ENCODE measurements at places on chromosomes 7 and 10. TPM values are rescaled to one million over a fixed set of nuclear protein-coding genes. Genes with fewer than 3 reads are reported as not detected.

SCIN gene
- total RNA-seq: 51.0 TPM

DNA sequence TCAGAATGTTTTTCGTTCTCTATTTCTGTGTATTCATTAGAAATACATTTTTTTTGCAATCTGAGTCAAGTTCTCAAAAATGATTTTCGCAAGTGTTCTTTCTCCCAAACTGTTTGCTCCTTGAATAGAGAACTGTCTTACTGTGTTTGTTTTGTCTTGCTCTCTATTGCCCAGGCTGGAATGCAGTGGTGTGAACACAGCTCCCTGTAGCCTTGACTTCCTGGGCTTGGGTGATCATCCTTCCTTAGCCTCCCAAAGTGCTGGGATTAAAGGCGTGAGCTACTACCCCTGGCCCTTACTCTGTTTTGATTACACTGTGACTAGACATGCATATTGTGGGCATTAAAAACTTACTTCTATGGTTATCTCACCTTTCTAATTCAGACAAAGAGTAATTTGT is 56.7 kb downstream of the LUC7L2 start:
- DNase-seq: no peak

URGCP gene
- total RNA-seq: 47.9 TPM

EMX2 gene
- total RNA-seq: not detected

DNA sequence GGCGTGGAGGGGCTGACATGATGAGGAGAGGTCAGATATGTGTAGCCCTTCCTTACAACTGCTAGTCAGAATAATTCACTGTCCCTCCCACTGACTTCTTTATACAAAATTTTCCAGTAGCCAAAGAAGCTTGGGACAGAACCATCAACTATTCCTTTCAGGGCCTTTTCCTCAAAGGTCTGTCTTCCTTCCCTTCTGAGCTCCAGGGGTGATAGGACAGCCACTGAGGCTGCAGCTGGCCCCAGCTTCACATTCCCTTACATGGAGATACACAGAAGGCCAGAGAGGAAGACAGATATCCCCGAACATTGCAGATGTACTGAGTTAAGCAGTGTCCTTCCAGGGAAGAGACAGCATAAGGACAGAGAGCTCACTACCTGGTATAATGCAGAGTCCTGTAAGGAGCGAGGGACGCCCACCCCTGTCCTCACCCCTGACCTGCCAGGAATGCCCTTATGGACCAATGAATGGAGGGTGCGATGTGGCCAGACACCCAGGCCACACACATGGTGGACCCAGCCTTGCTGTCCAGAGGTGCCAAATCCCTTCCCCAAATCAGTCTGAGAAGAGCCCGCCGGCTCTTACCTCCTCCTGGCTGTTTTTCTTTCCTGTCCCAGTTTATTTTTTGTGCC is 754.7 kb downstream of the GRID1 start:
- DNase-seq: no peak

All from HFFc6 (cell line).